ENCODE measurements at places on chromosomes 7 and 10.

- DNase-seq, result no peak
Measured at GRCh38 chr10:65701168-65701776, 1224.6 kb upstream of the LRRTM3 start.

- no peak for DNase-seq
Measured at GRCh38 chr7:16773884-16774283, 20.3 kb downstream of the TSPAN13 start.

- DNase-seq, result peak; percentile 66
Measured at GRCh38 chr10:86960003-86960862, 1.8 kb downstream of the SNCG start.

DNA sequence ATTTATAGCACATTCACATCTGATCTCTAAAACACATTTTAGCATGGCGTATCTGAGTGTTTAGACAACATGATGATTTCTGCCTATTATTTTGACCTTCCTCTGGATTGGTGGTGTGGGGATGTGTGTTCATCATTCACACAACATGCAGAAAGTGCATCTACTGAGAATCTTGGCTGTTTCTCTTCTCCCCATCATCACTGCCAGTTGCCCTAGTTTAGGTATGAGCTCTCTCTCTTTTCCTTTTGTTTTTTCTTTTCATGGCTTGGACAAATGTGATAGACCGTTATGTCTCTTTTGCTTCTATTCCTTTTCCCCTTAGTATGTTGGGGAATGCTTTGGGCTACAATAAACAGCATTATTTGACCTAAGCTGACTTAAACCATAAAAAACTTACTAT is 239.2 kb upstream of the FZD8 start:
- DNase-seq, result no peak

DNA sequence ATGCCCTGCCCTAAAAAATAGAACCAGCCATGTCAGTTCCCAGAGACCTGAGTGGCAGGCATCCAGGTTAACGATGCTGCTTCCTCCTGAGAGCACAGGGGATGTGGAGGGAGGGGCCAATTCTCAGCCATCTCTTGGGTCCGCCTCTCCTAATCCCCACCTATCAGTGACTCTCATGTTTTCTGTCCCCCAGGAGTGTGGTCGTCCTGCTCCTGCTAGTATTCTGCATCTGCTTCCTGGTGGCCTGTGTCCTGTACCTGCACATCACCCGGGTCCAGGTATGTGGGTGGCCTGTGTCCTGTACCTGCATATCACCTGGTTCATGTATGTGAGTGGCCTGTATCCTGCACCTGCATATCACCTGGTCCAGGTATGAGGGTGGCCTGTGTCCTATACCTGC is 105.3 kb downstream of the ADCY1 start:
- no peak for DNase-seq

- DNase-seq, result peak; percentile 27
Measured at GRCh38 chr10:103598654-103599115, 105.2 kb downstream of the NEURL1 start.

GRCh38 chr7:47218378-47219176 is 363.3 kb downstream of the TNS3 start:
- DNase-seq, result no peak

DNA sequence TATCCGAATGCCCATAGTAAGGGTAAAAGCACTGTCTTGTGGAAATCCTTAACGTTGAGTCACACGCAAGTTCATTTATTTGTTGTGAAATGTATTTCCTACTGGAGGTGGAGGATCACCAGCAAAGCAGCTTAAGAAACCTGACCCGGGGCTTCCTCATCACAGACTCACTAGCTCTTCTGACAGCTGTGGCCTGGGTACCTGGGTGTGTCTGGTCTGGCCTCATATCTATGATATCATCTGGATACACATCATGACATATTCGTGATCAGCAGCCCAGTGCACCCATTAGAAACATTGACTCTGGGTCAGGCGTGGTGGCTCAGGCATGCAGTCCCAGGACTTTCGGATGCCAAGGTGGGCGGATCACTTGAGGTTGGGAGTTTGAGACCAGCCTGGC is 8.8 kb downstream of the DRGX start:
- DNase-seq, result no peak

- DNase-seq, result no peak
Measured at GRCh38 chr7:117011419-117012260, 58.3 kb downstream of the ST7 start.

- DNase-seq, result no peak
Measured at GRCh38 chr10:127904311-127905000, 2.4 kb upstream of the PTPRE start.

- no peak for DNase-seq
Measured at GRCh38 chr10:88786032-88786770, 16.3 kb upstream of the LIPM start.

- DNase-seq, result no peak
Measured at GRCh38 chr7:78497728-78498427, 699.3 kb downstream of the PHTF2 start.
